H9 (cell line): ENCODE measurements at places on chromosomes 13 and 19.
A peak's percentile ranks its signal among the peaks of the same experiment; 100 is the strongest.

DNA sequence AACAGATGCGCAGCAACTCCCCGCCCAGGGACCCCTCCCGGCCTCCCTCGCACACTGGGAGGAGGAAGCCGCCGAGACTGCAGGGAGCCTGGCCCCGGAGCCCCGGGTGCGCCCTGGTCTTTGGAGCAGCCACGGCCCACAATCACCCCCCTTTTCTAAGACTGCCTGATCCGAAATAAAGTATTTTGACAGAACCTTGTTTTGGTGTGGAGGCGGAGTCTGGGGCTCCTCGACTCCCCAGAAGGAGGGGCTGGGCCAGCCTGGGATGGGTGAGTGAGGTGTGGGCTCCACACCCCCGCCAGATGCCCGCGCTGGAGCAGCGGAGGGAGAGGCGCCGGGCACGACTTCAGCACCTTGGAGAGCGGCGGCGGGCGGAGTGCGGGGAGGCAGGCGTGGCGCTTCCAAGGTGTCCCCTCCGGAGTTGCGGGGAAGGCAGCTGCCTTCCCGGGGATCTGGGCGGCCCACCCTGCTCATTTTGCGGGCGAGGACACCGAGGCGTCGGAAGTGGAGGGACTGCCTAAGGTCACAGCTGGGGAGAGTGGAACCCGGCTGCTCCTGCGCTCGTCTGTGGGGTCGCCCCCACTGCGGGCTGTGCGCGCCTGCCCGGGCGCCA, 9.4 kb downstream of the SIRT6 start:
- DNase-seq, result peak; percentile 85
- H3K36me3 ChIP-seq, result 0 out of 2 replicates have a peak, but pooled peaks cover 3% of the 10 kb centered on the region
- no peaks in the 10 kb centered on the region for H3K4me1 ChIP-seq
- no peaks in the 10 kb centered on the region; the same call in 1 of the 2 replicates for H3K27me3 ChIP-seq

- no peaks in the 10 kb centered on the region for H3K27me3 ChIP-seq
- H3K4me1 ChIP-seq, result 0 out of 2 replicates have a peak, but pooled peaks cover 4% of the 10 kb centered on the region
- DNase-seq, result no peak
- no peak overlapping the region for H3K27ac ChIP-seq
- no peak overlapping the region for H3K4me3 ChIP-seq
These were observed 68.9 kb downstream of the GADD45B start for GRCh38 chr19:2544576-2545415.

GRCh38 chr13:106488076-106488475, 47.4 kb downstream of the EFNB2 start:
- H3K4me3 ChIP-seq, result no peak overlapping the region
- H3K36me3 ChIP-seq, result peaks cover 10% of the 10 kb centered on the region; the same call in 2 of the 3 replicates
- H3K27ac ChIP-seq, result no peak overlapping the region
- no peak for DNase-seq
- no peaks in the 10 kb centered on the region for H3K4me1 ChIP-seq

GRCh38 chr13:61485128-61485765, 69.6 kb upstream of the PCDH20 start:
- H3K4me3 ChIP-seq, result no peak overlapping the region
- H3K27ac ChIP-seq, result no peak overlapping the region
- H3K27me3 ChIP-seq, result no peaks in the 10 kb centered on the region
- H3K4me1 ChIP-seq, result no peaks in the 10 kb centered on the region
